ENCODE measurements at places on chromosomes 12 and 14.

DNA sequence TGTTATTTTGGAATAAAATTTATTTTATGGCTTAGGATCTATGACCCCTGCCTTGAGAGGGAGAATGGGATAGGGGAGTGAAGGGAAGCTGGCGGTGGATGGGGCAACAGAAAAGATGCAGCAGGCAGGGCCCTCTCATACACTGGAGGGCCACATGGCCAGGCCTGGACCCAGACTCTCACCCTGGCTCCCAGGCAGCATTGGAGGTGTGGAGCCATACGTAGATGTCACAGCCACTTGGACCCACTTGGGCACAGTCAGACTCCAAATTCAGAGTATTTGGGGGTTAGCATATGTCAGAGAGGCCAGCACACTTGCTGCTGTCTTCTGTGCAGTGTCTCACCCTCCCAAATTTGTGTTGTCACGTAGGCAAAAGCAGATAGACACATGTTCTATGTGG is 6.5 kb downstream of the NAB2 start:
- DNase-seq, result no peak

- DNase-seq, result no peak
Measured at GRCh38 chr14:105155681-105156413, 12.7 kb downstream of the JAG2 start.

- DNase-seq, result no peak
Measured at GRCh38 chr14:95092723-95093122, 64.6 kb downstream of the DICER1 start.

DNA sequence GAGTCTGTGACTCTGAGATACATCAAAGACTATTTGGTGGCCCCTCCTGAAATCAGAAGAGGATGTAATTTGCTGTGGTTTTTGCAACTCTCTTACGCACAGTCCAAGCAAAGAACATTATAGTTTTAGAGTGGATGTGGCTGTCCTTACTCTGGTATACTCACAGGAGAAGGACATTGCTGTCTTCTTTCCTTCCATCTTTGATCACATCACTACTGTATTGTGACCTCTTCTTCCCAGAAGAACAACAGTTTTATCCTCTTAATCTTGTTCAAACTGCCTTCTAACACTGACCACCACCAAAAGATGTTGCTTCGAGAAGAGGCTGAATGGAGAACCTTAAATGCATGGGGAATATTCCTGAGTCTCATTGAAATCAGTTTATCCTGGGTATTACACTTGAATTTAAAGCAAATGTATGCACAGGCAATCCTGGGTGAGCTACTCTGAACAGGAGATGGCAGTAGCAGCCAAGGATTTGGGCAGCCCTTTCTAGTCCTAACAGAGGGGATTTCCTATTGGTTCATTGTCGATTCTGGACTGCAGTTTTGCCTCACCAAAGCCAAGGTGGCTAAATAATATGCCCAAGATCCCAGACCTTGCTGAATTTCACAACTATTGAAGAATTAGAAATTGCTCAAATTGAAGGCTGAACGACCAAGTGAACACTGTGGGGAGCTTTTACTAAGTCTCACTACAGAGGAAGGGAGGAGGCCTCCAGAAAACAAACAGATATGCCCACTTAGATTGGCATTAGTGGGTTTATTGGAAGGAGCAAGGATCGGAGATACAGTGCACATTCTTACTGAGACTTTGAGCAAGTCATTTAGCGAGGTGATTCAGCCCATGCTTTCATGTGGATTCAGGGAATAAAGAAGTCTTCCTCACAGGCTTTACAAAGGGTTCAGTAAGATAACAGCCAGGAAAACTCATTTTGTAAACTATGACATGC is 282.8 kb downstream of the PAWR start:
- no peak for DNase-seq

DNA sequence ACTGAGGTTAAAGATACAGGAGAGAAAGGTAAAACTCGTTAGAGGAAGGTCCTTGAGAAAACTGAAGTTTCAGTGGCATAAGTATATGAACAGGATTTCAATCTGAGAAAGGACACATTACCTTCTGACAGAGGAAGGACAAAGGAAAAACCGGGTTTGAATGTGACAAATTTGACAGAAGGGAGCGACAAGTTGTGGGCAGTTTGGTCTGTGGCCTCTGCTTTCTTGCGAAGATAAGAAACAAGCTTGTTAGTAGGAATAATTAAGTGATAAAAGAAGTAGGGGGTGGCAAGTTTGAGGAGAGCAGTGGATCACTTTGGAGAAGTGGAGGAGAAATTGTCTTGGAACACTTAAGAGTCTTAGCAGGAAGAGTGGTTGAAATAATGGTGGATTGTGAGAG is 5.1 kb downstream of the MON2 start:
- DNase-seq, result no peak

DNA sequence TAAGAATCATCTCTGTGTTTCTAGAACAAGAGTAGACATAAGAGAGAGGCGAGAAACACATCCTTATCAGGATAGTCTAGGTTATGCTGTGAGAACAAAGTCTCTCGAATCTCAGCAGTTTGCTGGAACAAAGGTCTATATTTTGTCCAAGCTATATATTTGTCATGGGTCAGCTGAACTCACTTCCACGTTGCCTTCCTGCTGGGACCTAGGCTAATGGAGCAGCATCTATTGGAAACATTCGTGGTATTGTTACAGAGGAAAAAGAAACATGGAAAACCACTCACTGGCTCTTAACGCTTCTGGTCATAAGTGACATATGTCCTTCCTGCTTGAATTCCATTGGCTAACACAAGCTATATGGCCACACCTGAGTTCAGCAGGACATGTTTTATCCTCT is 112.6 kb upstream of the DYRK2 start:
- no peak for DNase-seq

DNA sequence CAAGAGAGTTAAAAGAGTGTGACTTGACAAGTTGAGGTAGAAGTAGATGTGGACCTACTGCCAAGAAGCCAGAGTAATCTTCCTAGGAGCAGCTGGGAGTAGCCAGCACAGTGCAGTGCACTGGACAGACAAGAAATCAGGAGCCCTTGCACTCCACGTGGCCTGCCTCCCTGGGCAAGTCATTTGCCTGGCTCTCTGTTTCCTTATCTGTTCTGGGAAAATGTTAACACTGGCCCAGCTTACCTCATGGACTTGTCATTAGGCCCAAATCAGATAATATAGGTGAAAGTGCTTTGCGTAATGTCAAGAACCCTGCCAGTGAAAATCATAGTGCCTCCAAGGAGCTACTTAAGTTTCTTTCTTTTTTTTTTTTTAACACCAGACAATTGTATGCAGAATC is 19.2 kb downstream of the SLC7A8 start:
- DNase-seq, result no peak

DNA sequence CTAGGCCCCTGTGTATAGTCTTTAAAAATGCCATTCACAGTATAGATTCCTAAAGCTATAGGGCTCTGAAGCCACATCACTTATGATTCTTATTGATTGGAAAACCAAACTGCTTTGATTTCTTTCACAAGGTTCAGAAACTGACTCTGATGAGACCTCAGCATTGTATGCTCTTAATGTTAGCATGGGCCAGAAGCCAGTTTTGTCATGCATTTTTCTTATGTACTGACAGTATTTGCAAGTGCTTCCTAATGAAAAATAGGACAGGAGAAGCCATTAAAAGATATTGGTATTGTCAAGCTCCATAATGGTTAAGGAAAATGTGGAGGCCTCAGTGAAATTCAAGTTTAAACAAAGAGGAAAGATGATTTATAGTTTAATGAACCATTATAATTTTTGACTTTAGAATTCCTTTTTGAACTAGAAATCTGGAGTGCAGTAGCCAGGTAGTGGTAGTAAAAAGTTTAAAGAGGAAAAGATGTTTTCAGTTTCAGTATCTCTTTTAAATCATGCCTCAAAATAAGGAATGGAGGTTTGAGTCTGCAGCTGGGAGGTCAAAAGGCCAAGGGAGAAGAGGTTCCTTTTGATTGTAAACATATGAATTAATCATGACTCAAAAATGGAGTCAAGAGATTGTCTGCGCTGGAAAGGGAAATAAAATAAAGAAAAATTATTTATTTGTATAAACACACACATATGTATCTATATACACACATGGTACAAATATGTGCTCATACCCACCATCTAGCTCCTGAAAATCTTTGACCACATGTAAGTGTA is 388.1 kb upstream of the PRICKLE1 start:
- DNase-seq, result no peak

DNA sequence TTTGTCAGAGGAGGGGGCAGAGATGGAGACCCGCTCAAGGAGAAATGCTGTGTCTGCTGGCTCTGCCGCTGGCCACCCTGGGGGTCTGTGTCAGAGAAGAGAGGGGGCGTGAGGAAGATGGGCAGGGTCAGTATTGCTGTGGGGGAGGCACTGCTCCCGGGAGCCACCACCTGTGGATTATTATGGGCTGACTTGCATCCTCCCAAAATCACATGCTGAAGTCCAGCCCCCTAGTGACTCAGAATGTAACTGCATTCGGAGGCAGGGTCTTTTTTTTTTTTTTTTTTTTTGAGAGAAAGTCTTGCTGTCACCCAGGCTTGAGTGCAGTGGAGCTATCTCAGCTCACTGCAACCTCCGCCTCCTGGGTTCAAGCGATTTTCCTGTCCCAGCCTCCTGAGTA is 12.3 kb downstream of the ABCD4 start:
- DNase-seq, result no peak

- DNase-seq, result no peak
Measured at GRCh38 chr12:10654003-10654402, 19.8 kb downstream of the STYK1 start.

DNA sequence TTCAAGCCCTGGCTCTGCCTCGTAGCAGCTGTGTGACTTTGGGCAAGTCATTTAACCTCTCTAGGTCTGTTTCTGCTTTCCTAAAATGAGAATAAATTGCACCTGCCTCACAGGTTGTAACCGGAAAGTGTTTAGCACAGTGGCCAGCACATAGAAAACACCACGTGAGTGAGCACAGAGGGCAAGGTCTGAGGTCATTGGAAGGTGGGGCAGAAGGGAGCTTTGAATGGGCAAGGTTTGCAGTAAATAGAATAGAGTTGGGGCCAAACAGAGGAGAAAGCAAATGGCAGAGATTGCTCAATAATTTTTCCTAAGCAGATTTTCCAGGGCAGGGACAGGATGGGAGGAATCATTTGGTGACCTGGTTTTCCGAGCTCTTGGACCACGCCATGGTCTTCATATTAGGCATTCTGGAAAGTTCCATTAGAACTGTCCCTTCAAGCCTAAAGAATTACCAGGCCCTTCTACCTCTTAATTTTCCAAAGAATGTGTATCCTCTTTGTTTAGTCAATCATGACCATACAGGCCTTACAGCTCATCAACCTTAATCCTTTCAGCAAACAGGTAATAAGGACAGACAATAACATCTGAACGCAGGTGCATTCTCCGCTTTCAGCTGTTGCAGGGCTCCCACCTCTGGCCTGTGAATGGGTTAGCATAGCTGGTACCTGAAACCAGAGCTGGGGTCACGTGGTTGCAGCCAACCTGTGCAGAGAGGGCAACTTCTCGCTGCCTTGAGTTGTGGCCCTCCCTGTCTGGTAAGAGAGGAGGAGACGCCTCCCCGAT is 53.8 kb downstream of the VWF start:
- DNase-seq, result no peak

- DNase-seq, result no peak
Measured at GRCh38 chr12:89206390-89206789, 145.9 kb downstream of the DUSP6 start.

DNA sequence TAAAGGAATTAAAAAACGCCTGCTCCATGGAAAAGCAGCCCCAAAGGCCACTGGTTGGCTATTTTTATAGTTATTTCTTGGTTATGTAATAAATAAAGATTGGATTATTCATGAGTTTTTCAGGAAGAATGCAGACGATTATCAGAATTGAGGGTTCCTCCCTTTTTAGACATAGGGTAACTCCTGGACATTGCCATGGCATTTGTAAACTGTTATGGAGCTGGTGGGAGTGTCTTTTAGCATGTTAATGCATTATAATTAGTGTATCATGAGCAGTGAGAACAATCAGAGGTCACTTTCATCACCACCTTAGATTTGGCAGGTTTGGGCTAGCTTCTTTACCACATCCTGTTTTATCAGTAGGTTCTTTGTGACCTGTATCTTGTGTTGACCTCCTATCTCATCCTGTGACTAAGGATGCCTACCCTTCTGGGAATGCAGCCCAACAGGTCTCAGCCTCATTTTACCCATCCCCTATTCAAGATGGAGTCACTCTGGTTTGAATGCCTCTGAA is 728.7 kb downstream of the GALC start:
- no peak for DNase-seq

- no peak for DNase-seq
Measured at GRCh38 chr12:67759829-67760228, 111.3 kb downstream of the DYRK2 start.

DNA sequence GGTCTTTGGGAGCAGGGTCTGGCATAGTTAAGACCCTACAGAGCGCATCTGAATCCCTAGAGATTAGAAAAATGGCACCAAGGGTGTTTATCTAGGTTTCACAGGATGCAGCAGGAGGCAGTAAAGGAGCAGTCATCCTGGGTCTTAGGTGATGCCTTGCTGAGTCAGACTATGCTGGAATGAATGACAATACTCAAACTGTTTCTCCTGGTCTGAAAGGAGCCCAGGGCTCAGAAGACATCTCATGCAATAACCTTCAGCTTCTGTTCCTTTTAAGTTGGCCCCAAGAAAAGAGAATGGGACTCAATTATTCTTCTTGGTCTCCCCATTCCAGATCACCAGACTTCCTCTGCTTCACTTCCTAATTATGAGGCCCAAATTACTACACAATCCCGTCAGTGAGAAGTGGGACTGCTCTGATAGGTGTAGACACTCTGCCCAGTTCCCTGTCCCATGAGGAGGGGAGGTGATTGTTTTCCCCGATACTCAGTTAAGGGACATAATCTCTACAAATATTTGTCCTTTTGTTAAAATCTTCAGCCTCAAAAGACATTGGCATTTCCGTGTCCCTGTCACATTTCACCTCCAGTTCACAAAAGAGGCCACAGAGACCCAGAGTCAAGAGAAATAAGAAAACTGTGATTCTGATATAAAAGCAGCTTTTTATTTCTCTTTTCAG is 14.8 kb upstream of the APOF start:
- no peak for DNase-seq

GRCh38 chr14:101231828-101232227 is 328.3 kb upstream of the RTL1 start:
- no peak for DNase-seq

GRCh38 chr12:47860279-47860841 is 40.7 kb upstream of the HDAC7 start:
- no peak for DNase-seq
